ENCODE measurements at places on chromosomes 3 and 15.

- DNase-seq: no peak
Measured at GRCh38 chr3:145359040-145359439, 801.9 kb downstream of the PLOD2 start.

- no peak for DNase-seq
Measured at GRCh38 chr15:38525489-38525888, 39.1 kb downstream of the RASGRP1 start.

GRCh38 chr15:42371096-42371495 lies 11.8 kb downstream of the CAPN3 start:
- no peak for DNase-seq

- DNase-seq: no peak
Measured at GRCh38 chr3:129651435-129652202, 45.1 kb upstream of the PLXND1 start.

DNA sequence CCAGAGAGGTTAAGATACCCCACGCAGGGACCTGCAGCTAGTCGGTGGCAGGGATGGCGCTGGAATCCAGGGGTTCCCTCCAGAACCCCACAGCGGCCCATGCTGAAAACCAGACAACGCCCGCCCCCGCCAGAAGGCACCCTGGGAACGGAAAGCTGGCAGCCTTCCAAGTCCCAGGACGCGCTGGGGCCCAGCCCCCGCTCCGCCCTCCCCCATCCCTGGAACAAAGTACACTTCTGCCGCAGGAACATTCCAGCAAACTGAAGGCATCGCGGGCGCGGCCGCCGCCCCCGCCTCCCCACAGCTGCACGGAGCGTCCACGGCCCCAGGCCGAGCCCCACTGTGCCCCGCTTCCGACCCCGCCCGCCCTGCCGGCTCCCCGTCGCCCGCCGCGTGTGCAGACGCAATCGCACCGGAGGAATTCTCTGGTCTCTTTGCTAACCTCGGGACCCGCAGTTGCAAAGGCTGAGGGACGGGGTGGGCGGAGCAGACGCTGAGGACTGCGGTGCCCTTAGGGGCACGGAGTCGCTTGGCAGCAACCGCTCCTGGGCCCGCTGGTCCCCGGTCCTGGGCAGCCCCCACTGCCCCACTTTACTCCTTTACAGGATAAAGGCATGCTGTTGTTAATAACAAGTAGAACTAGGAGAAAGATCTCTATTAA lies 44.8 kb upstream of the RNU6-1 start:
- DNase-seq: peak; percentile 9

DNA sequence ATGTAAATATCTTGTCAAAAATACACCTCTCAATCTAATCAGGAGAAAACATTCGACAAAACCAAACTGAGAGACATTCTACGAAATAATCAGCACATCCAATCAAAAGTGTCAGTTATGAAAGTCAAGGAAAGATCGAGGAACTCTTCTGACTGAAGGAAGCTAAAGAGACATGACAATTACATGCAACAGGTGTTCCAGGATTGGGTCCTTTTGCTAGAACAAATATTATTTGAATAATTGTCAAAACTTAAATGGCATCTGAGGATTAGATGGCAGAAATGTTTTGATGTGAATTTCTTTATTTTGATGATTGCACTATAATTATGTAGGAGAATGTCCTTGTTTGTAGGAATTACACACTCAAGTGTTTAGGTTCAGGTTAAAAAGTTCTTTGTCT lies 124.1 kb upstream of the HES1 start:
- DNase-seq: no peak

GRCh38 chr3:113741086-113741485 lies 5.0 kb downstream of the NAA50 start:
- DNase-seq: no peak

- DNase-seq: no peak
Measured at GRCh38 chr15:95302809-95303208, 1027.7 kb upstream of the NR2F2 start.
